ENCODE measurements at places on chromosomes 16 and 17.

GRCh38 chr17:14437176-14437575 is 136.3 kb downstream of the HS3ST3B1 start:
- no peak for DNase-seq

GRCh38 chr16:24101431-24101830 is 154.7 kb upstream of the CACNG3 start:
- DNase-seq: no peak

DNA sequence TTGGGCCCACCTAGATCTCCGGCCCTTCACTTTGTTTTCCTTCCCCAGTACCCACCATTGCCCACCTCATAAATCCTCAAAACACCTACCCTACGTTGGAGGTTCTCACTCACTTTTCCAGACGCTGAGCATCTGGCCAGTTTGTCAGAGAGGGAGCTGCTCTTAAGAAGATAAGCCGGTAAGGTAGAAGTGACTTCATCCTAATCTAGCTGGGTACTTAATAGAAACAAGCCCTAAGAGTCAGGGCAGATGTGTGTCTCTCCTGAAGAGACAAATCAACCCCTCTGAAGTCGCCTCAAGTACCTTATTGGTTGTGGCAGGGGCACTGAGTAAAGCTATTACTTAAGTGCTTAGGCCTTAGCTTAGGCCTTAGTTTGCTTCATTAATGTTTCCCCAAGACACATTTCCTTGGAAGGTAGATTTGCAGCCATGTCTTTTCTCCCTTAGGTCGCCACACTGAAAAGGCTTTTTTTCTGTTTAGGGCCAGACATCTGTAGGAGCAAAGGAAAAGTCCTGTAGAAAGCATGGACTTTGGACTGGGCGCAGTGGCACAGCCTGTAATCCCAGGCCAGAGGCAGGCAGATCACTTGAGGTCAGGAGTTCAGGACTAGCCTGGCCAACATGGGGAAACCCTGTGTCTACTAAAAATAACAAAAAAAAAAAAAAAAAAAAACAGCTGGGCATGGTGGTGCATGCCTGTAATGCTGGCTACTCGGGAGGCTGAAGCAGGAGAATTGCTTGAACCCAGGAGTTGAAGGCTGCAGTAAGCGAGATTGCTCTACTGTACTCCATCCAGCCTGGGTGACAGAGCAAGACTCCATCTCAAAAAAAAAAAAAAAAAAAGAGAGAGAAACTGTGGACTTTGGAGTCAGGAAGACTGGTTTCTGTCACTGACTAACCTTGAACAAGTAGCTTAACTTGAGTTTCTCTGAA is 1.0 kb downstream of the TACO1 start:
- no peak for DNase-seq

DNA sequence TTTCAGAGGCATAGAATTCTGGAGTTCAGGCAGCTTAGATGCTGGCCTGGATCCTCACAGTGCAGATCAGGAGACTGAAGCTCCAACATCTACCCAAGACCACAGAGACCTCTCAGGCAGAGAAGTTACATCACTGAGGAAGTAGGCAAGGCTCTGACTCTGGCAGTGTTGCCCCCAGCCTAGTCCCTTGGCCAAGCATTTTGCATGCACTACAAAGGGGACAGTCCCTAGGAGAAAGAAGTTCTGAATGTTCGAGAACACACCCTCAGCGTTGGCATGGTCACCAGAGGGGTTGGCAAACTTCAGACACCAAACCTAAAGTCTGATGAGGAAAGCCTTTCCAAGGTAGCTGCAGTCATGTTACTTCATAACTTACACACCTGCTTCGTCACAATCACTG is 2.5 kb downstream of the RANBP10 start:
- DNase-seq: no peak

DNA sequence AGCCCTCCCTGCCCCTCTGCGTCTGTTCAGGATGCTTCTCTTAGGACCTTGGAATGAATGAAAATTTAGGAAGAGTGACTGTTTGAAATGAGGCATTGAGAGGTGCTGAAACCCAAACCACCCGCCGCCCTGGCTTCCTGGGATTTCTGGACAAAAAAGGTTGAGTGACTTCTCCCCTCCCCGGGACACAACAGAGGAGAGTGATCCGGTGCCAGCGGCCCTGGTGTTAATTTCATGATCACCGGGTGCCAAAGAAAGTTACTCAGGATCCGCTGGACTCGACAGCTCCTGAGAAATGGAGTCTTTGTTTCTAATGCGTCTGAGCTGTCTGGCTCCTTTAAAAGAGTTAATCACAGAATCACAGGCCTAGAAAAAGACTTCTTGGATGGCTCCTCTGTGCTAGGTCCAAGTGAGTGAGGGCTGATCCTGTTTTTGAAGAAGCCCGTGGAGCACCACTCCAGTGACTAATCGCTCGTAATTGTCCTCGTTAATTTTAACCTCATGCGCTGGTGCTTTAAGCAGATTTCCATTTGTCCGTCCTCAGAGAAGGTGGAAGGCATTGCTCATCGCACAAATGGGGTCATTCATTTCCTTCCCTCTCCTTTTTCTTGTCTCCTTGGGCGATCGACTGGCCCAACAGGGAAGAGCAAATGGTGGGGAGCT is 144.4 kb upstream of the ZFHX3 start:
- no peak for DNase-seq

DNA sequence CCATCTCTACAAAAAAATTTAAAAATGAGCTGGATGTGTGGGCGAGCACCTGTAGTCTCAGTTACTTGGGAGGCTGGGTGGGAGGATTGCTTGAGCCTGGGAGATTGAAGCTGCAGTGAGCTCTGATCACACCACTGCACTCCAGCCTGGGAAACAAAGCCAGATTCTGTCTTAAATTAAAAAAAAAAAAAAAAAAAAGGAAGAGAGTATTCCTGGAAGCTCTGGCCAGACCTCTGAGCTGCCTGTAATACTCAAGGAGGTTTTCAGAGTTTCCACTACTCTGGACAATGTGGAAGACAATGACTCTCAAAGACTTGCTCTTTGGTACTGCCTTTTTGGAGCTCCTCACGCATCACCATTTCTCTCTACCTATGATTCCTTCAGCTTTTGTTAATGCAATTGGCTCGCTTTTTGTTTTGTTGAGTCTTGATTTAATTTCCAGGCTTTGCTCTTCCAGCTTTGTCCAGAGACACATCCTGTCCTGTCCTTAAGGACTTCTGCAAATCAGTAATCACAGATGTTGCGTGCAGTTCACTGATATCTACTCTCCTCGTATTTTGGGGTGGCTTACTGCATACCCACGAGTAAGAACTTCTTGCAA is 10.8 kb downstream of the CHD9 start:
- DNase-seq: no peak

DNA sequence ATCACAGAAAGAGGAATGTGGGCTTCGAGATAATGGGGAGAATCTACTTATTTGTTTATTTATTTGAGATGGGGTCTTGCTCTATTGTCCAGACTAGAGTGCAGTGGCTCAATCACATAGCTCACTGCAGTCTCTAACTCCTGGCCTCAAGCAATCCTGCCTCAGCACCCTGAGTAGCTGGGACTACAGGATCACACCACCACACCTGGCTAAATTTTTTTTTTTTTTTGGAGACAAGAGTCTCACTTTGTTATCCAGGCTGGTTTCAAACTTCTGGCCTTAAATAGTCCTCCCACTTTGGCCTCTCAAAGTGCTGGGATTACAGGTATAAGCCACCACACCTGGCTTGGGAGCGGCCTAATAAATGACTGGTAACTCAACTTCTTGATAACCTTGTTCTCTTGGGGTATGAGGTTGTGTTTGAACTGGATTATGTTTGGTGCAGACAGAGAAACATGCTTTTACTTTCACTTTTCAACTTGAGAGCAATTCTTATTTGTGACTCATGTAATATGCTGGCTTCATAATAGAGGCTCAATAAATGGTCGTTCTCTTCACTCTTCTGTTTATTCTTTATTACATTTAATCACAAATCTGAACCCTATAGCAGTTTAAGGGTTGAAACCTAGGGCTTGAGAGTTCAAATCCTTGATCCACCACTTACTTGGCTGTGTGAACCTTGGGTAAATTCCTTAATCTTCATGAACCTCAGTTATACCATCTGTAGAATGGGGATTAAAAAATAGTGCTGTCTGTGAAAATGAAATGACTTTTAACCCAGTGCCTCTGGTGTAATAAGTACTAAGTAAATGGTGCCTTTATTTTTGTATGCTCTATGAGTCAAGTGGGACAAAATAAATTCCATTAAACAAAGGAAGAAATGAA is 129.1 kb upstream of the HS3ST2 start:
- no peak for DNase-seq

DNA sequence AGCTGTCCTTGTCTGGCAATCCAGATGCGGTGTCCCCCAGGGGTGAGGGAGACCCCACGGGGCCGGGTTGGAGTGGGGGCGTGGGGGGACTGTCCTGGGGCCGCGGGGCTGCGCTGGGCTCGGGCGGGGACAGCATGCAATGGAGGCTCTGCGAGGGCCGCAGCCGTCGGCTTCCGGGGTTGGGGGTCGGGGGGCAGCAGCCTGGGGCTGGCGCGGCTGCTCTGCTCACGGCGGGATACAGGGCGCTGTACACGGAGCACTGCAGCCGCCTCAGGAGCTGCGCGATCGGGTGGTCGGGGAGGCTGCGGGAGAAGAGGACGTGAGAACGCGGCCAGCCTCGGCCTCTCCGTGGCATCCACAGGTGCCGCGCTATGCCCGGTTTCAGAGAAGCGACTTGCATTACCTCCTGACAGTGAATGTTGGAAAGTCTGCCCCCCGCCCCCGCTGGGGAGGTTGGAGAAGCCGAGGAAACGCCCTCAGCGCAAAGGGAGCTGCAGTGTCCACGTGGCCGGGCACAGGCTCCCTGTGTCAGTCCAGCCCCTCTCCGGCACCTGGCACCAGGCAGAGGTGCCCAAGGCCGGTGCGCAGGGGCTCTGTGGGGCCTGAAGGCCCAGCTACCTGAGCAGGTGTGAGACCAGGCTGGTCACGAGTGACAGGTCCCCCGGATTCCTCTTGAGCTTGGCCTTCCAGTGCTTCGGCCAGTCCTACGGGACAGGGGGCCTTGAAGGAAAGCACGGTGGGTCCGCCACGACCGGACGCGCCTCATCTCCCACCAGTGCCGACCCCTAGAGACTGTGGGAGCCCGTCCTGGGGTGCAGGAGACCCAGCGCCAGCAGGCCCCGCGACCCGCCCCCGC is 9.4 kb upstream of the SPATA2L start:
- no peak for DNase-seq

- no peak for DNase-seq
These were observed 925.9 kb upstream of the EEF2KMT start for GRCh38 chr16:6023449-6023848.

DNA sequence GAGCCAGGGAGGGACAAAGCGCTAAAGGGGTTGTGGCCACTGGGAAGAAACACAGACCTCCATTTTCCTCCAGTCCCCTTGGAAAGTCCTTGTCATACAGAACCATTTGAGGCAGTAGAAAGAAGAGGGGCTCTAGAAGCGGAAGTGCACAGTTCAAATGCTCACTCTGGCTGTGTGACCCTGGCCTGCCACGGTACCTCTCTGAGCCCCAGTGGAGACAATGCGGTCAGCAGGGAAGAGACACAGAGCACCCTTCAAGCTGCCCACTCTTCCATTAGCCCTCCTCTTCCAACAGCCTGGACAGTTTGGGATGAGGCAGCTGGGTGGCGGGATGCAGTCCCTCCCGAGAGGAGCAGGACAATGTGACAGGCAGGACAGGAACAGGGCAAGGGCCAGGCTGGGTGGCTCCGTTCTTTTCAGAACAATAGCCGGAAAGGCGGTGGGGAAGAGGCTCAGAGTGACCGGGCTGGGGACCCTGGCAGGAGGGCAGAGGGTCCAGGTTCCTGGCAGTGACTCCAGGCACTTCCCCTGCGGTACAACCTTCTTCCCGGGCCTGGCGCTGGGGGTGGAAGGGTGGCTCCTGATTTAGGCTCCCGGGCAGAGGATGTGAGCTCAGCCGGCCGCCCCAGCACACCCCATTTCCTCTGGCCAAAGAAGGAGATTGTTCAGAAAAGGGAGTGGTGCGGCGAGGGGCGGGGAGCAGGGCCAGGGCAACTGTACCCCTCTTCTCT is 5.6 kb downstream of the CASKIN2 start:
- DNase-seq: no peak

DNA sequence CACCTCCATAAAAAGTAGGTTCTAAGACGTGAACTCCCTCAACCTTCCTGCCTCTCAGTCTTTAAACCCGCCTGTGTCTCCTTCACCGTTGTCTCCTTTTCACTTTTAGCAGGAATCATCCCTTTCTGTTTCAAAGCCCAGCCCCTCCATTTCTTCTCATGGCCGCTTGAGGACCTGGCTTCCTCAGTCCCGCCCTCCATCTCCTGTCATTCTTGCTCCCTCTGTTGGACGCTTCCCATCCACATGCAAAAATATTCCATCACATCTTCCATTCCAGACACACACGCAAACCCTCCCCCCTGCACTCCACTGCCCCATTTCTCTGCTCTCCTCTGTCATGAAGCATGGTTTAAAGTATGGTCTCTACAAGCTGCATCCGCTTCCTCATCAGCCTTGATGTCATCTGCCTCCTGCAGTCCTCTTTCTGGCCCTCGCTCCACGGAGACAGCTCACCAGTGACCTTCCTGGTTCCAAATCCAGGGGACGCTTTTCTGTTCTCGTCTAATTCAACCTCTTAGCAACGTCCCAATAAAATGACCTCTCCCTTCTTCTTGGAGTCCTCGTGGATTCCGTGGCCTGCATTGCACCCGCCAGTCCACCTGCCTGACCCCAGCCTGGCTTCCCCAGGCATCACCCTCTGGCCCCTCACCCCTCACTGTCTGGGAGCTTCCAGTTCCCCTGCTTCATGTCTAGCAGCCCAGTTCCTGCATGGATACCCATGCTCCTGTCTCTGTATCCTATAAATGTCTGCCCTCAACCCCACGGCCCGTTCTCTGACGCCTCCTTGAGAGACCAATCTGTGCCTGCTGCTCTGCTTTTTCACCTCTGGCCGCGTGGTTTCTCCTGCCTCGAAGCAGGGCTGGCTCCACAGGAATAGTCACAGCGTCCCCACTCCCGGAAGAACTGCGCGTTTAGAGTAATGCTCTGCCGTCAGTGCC is 26.2 kb downstream of the ANKRD40 start:
- no peak for DNase-seq

- DNase-seq: no peak
These were observed 18.7 kb downstream of the RHOT1 start for GRCh38 chr17:32161029-32161428.

DNA sequence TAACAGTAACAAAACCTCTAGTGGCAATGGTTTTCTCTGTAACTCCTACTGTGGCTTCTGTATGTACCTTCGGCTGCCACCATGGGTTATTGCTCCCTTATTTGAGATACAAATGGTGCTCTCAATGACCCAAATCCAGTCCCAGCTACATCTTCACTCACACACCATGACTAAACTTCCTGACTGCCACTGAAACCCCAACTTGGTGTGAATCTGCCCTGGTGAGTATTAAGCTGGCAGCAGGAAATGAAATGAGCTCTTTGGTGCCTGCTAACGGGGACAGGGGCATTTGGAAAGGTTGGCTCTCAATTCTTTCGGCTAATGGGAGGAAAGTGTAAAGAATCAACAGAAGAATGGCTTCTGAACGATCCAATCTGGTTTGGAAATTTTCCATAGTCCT is 7.5 kb upstream of the SLC35B1 start:
- no peak for DNase-seq

DNA sequence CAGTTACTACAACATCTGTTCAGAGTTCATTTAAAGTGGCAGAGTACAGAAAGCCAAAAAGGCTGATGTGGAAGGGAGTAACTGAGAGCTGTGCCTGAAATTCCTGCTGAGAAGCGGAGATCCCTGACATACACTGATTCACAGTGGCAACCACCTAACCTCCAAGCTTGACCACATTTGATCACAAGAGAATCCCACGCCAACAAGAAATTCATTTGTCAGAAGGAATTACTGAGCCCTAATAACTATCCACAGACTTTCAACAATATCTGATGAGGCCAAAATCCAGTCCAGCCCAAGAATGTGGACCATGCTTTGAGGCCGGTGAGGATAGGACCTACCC is 168.5 kb upstream of the RPH3AL start:
- DNase-seq: no peak
